ENCODE measurements at places on chromosomes 5 and 9.

GRCh38 chr5:62719061-62719720 lies 140.6 kb downstream of the LRRC70 start:
- DNase-seq: peak; percentile 20

DNA sequence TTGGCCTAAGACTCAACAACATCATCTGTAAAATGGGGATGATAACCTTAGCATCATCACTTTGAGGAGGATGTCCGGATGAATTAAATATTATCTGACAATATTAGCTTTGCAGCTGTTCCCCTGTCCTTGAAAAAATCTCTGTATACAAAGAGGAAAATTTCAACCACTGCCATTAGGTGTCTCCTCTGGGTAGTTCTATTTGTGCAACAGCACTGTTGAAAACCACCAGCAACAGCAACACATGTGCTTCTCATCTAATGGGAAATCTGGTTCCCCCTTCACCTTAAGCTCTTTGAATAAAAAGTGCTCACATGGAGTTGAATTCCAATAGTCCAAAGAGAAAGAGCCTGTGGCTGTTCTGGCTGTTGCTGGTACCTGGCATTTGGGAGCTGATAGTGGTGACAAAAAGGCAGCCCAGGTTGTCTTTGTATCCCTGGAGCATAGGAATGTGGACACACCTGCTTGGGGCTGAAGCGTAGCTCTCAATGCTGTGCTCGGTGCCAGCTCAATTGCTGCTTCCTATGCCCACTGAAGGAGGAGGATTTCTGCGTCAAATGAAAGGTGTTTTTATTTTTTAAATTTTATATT lies 322.1 kb upstream of the MSX2 start:
- no peak for DNase-seq

DNA sequence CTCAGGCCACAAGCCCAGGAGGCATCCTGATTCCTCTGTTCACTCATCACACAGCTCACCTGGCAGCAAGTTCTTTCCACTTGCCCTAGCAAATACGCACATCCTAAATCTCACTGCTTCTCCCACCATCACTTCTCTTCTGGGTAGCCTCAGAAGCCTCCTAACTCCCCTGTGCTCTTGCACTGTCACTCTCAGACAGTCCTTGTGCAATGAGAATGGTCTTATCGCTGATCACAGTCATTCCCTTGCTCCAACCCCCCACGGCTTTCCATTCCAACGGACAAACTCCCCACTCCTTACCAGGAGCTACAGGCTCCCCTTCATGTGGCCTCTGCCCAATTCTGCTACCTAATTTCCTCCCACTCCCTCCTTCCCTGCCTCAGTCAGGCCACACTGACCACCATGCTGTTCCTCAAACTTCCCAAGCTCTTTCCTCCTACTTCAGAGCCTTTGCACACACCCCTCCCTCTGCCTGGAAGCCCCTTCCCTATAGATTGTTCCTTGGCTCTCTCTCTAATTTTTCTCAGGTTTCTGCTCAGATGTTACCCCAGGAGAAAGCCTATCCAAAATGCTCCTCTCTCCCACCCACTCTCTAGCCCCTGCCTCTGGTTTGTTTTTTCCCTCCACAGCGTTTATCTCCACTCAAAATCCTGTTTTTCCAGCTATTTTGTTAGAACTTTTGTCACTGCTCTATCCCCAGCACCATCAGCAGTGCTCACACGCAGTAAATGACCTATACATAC lies 34.1 kb upstream of the TNFAIP8 start:
- DNase-seq: no peak

- no peak for DNase-seq
These were observed 70.5 kb downstream of the EPB41L4B start for GRCh38 chr9:109250311-109250741.

DNA sequence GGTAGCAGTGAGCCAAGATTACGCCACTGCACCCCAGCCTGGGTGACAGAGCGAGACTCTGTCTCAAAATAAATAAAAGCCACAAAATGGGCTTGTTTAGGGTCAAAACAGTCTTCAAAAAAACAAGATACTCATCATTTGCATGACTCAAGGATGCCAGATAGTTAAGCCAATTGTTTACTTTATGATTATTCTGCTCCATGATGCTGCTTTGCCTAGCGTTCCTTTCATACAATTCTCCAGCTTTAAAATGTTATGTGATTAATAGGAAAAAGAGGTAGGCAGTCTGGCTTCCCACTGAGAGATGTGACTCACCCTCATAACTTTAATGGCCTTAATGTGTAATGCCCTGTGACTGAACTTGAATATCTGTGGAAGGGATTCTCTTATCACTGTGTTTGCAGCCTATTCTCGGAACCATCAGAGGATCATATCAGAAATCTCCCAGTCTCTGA lies 364.6 kb upstream of the TRPC7 start:
- no peak for DNase-seq

GRCh38 chr5:113293975-113294310 lies 140.8 kb downstream of the TSSK1B start:
- DNase-seq: no peak

DNA sequence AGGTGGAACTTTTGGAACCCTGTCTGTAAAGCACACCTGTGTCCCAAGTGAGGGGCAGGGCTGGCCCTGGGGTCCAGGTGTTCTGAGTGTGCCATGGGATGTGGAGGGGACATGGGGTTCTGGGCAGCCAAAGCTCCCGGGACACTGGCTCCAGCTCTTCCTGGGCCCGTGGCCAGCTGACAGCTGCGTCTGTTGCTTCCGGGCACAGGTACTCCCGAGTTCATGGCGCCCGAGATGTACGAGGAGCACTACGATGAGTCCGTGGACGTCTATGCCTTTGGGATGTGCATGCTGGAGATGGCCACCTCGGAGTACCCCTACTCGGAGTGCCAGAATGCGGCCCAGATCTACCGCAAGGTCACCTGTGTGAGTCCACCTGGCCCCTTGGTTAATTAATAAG lies 50.7 kb downstream of the WNK2 start:
- no peak for DNase-seq

- peak; percentile 45 for DNase-seq
These were observed 6.3 kb downstream of the SPTAN1 start for GRCh38 chr9:128558431-128559310.

- DNase-seq: no peak
These were observed 20.1 kb upstream of the SLC36A1 start for GRCh38 chr5:151427258-151427657.

- DNase-seq: no peak
These were observed 326.1 kb downstream of the NSG2 start for GRCh38 chr5:174371600-174372094.

- DNase-seq: no peak
These were observed 36.0 kb upstream of the PITX1 start for GRCh38 chr5:135069895-135070657.

- DNase-seq: no peak
These were observed 27.9 kb upstream of the ITGA2 start for GRCh38 chr5:52961274-52961681.

- DNase-seq: no peak
These were observed 219.3 kb downstream of the KCNN2 start for GRCh38 chr5:114581136-114581535.

GRCh38 chr5:36153726-36154125 lies 1.8 kb downstream of the SKP2 start:
- no peak for DNase-seq

DNA sequence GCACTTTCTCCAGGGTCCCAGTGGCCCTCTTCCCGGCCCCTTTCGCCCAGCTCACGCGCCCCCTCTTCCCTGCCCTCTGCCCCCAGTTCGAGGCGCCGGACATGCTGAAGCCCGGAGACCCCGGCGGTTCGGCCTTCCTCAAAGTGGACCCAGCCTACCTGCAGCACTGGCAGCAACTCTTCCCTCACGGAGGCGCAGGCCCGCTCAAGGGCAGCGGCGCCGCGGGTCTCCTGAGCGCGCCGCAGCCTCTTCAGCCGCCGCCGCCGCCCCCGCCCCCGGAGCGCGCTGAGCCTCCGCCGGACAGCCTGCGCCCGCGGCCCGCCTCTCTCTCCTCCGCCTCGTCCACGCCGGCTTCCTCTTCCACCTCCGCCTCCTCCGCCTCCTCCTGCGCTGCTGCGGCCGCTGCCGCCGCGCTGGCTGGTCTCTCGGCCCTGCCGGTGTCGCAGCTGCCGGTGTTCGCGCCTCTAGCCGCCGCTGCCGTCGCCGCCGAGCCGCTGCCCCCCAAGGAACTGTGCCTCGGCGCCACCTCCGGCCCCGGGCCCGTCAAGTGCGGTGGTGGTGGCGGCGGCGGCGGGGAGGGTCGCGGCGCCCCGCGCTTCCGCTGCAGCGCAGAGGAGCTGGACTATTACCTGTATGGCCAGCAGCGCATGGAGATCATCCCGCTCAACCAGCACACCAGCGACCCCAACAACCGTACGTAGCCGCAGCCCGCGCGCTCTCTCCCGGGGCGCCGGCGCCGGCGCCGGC lies 1.0 kb downstream of the PRDM6 start:
- peak; percentile 67 for DNase-seq

GRCh38 chr9:121962421-121962820 lies 130.7 kb downstream of the TTLL11 start:
- no peak for DNase-seq

DNA sequence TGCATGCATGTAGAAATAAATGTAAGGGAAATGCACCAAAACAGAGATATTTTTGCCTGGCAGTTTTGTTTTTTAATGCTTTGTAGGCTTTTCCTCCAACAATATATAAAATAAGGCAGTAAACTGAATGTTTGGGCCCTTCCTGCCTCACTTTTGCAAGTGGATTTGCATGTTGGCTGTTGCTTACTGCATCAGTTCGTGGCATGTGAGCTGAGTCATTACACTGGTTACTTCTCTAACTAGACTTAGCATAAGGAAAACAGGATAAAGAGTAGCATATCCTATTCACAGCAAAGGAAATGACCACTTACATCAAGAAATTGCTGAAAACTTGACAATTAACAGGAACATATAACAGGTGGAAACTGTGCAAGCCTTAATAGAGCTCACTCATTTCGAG lies 113.4 kb downstream of the TLE1 start:
- DNase-seq: no peak

DNA sequence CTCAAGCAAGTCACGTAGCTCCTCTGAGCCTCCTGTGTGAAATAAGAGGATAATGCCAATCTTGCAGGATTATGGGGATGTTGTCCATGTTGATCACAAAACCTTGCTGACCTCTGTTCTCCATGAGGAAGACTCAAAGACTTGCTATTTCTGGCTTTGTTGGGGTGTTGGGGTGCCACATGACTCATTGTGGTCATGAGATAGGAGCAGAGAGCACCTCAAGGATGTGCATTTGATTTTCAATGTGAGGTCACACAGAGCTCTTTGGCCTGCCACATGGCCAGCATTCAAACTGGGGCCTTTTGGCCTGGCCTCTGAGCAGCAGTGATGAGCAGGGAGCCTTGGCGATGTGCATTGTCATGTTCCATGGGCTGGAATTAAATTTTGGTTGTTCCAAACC lies 380.3 kb downstream of the GADD45G start:
- DNase-seq: no peak

- peak; percentile 95 for DNase-seq
These were observed 923 bp upstream of the ZBTB5 start for GRCh38 chr9:37466037-37466709.

DNA sequence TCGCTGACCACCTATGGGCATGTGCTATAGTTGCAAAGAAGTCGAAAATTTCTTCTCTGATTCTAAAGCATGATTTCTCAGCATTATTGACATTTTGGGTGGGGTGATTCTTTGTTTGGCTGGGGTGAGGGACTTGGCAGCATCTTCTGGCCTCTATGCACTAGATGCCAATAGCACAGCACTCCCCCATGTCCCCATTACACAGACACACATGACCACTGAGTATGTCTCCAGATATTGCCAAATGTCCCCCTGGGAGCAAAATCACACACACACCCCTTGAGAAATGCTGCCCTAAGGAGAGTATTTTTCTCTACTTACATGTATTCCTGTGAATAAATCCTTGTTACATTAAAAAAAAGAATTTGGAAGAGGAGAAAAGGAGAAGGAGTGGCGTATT lies 89.1 kb downstream of the PDZD2 start:
- no peak for DNase-seq

DNA sequence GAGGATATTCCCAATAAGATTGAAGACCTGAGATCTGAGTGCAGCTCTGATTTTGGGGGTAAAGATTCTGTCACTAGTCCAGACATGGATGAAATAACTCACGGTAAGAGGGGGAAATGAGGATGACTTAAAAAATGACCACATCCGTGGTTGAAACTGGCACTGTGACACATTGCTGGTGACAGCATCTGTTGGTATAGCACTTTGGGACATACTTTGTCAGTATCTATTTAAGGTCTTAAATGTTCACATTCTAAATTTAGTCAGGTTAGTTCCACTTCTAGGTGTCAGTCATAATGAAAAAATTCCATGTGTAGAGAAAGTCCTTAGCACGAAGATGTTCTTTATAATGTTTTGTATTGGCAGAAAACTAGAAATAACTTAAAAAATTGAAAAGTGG lies 70.9 kb downstream of the GAPVD1 start:
- no peak for DNase-seq

DNA sequence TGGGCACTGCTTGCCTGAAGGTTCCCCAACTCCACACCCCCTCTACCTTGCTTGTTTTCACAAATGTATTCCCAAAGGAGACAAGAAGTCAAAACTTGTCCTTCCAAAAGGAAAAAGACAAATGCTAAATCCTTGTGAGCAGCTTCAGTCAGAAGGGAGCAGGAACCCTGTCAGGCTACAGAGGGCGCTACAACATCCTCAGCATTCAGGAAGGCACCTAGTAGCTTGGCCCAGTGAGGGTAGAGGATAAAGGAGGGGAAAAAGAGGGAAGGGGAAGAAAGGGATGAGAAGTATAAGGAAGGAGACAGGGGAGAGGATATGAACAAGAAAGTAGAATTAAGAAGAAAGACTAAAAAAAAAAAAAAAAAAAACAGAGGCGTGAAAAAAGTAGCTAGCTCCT lies 97.5 kb downstream of the MLLT3 start:
- DNase-seq: no peak

GRCh38 chr9:7907551-7908337 lies 108.2 kb upstream of the DMAC1 start:
- no peak for DNase-seq

DNA sequence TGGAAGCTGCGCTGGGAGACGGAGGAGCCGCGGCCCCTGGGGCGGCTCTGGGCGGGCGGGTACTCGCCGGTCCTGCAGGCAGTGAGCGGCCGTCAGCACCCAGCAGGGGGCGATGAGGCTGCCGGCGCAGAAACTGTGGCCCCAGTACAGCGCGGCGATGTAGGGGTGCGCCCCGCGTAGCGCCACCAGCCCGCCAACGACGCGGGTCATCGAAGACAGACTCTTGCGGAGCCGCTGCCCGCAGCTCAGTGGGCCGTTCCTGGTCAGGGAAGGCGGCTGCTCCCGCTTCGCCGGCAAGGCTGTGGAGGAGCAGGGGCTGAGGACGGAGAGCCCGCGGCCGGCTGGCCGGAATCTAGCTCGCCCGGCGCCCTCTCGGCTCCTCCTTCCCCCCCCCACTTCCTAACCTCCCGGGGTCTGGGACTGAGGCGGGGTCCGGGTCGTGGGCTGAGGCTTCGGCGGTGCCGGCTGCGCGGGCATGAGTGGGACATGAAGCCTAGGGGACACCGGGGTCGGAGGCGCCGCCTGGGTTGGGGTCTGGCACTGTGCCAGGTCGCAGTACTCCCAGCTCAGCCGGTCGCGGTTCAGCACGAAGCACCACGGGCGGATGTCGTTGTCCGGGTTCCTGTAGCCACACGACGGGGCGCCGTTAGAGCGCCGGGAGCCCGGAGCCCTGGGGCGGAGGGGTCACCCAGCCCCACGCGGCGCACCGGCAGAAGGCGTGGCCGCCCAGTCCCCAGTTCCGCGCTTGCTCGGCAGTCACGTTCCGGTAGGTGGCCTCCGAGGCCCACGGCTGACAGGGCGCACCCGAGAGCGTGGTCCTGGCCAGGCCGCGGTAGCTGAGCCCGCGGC lies 3.6 kb upstream of the PFN3 start:
- peak; percentile 89 for DNase-seq
